ENCODE measurements at places on chromosomes 16 and 17.

- DNase-seq, result no peak
These were observed 5.4 kb downstream of the VASN start for GRCh38 chr16:4376893-4377572.

- DNase-seq, result peak; percentile 25
These were observed 8.9 kb upstream of the ZNF200 start for GRCh38 chr16:3243882-3244281.

GRCh38 chr17:17035490-17035889 is 6.8 kb upstream of the MPRIP start:
- no peak for DNase-seq

DNA sequence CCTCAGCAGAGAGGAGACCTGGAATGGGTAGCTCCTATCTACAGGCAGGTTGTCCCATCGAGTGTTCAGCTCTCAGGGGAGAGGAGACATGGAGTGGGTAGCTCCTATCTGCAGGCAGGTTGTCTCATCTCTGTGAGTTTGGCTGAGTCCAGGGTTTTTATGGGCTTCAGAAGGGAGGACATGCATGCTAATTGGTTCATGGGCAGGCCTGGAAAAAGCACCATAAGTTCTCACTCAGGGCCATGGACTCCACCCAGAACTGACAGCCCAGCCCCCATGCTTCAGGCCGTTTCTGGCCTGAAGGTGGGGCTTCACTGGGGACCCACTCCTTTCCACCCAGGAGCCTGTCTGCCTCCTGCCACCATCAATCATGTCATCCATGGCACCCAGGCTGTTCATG is 84.0 kb downstream of the CYB561 start:
- no peak for DNase-seq

DNA sequence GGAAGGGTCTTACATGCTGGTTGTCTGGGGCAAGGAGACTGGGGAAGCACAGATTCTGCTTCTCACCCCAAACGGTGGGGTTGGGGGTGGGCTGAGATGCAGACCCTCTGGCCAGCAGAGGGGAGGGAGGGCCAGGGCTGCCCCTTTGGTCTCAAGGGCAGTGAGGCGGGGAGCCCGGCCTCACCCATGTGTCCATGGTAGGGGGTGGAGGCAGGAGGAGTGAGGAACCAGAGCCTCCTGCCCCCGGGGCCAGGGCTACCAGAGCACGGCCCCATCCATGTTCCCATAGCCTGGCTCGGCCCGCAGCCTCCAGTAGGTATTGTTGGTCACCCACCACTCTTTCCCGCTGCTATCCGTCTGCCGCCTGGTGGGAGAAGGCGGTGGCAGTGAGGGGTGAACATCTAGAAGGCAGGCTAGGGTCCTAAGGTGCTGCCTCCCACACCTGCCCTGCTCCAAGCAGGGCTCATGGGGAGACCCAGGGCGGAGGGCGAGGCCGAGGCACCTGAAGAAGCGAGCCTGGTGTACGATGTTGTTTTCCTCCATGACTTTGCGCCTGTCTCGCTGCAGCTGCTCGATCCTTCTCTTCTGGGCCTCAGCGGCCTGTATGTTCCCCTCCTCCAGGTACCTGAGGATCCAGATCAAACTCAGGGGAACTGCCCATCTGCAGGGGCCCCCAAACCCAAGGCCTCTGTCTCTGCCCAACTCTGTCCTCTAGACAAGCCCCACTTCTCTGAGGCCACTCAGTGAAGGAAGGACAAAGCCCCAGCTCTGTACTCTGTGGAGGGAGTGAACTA is 13.4 kb downstream of the OSBPL7 start:
- no peak for DNase-seq

DNA sequence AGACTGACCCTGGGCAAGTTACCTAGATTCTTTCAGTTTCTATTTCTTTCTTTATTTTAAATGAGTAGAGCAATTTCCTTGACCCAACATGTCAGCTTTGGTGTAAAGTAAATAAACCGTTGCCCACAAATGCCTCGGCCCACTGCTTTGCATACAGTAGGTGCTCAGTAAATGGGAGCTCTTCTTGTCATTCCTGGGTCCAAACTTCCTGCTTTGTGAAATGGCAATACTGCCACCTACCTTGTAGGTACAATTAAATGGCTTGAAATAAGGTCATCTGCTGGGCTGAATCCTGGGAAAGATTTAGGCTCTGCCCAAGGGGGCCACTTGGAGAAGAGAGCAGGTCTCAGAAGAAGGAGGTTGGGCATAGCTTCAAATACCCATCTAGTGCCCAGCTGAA is 253.0 kb downstream of the HS3ST3B1 start:
- DNase-seq, result no peak

- no peak for DNase-seq
These were observed 34.6 kb downstream of the RGS9 start for GRCh38 chr17:65171752-65172151.

DNA sequence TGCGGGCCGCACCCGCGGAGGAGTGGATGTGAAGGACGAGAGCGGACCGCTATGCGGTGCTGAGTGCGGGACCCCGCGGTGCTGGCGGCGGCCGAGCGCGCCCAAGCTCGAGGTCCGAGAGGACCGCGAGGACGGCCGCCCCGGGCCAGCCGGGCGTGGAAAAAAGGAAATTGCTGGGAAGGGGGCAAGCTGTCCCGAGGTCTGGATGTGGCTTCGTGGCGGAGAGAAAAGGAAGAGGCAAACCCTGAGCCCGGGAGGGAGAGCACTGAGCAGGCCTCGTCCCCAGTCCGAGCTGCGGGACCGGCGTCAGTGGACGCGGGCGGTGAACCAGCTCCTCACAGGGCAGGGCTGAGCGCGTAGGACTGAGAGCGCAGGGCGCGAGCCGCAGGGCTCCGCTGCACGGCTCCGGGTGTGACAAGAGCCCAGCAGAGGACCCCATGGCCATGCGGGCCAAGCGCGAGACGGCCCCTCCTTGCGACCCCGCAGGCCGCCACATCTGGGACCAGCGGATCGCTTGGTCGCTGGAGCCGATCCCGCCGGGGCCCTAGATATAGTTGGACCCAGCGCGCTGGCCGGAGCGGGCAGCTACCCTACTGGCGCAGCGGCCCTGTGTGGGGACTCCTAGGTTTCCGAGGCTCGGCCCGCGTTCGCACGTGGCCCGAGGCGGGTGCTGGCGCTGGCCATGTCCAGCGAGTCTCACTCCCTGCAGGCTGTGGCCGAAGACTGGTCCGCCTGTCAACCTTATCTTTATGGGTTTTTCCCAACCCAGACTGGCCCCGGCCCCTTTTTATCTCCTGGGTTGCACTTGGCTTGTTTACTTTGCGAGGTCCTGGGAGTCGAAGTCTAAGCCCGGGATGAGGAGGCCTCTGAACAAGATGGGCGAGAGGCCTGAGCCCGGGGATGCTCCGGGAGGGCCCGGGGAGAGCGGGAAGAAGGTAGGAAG is 2.4 kb downstream of the TBX4 start:
- DNase-seq, result no peak

DNA sequence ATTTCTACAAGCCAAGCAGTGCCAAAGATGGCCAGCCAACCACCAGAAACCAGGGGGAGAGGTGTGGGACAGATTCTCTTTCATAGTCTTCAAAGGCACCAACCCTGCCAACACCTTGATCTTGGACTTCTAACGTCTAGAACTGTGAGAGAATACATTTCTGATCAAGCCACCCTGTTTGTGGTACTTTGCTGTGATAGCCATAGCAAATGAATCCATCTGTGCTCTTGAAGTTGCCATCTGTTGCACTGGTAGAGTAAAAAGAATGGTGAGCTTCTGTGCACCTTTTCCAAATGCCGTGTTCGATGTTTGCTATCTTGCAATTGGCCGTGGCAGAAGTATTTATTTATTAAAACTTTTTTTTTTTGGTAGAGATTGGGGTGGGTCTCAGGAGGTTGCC is 16.7 kb upstream of the ADGRG1 start:
- no peak for DNase-seq

- no peak for DNase-seq
These were observed 31.8 kb upstream of the N4BP1 start for GRCh38 chr16:48641770-48642169.

DNA sequence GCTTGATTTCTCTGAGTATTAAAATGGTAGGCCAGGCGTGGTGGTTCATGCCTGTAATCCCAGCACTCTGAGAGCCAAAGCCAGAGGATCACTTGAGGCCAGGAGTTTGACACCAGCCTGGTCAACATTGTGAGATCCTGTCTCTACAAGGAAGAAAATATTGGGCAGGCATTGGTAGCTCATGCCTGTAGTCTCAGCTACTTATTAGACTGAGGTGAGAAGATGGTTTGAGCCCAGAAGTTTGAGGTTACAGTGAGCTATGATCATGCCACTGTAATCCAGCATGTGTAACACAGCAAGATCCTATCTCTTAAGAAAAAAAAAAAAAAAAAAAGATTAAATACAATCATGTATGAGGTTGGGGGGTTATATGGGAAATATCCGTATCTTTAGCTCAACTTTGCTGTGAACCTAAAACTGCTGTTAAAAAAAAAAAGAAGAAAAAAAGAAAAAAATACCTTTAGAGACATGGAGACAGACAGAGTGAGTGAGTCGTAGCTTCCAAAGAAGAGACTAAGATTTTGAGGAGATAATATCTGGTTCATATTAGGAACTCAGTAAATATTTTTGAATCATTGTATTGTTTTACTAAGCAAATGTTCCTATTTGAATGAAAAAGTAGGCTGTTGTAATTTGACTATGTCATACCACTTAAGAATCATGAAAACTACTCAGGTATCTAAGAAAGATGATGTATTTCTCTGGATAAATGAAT is 325.7 kb upstream of the TBX2 start:
- DNase-seq, result peak; percentile 32

DNA sequence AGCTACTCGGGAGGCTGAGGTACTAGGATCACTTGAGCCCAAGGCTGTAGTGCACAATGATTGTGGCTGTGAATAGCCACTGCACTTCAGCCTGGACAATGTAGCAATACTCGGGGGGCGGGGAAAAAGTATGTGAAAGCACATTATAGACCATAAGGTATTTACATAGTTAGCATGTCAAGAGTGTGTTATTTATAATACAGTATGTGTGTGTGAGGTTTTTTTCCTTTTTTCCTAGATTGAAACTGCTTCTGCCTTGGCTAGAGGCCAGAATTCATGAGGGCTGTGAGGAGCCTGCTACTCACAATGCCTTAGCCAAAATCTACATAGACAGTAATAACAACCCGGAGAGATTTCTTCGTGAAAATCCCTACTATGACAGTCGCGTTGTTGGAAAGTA is 30.5 kb downstream of the PTRH2 start:
- DNase-seq, result no peak

GRCh38 chr16:2777903-2778629 is 986 bp upstream of the ELOB start:
- no peak for DNase-seq

DNA sequence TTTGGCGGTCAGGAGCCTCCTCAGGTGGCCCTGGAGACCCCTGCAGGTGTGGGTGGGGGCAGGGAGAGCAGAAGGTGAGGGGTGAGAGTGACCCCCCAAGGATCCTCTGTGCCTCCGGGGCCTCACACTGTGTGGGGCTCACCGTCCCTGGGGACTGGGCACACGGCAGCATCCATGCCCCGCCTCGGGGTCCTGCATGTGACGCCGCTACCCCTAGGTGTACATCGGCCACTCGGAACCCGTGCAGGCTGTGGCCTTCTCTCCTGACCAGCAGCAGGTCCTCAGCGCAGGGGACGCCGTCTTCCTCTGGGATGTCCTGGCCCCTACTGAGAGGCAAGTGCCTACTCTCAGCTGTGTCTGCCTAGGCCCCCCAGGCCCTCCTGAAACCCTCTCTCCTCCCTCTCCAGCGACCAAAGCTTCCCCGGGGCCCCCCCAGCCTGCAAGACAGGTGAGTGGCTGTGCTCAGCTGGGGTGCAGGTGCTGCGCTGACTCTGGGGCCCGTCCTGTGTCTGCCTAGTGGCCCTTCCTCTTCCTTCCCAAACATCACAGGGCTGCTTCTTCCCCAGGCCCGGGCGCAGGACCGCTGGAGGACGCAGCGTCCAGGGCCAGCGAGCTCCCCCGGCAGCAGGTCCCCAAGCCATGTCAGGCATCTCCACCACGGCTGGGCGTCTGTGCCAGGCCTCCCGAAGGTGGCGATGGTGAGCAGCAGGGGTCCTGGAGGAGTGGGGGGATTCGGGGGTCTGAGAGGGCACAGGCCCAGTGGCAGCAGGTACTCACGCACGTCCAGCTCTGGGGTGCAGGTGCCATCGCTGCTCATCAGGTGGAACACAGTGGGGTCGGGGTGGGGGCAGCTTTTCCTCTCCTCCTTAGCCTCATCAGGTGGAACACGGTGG is 9.0 kb upstream of the RHOT2 start:
- DNase-seq, result no peak

DNA sequence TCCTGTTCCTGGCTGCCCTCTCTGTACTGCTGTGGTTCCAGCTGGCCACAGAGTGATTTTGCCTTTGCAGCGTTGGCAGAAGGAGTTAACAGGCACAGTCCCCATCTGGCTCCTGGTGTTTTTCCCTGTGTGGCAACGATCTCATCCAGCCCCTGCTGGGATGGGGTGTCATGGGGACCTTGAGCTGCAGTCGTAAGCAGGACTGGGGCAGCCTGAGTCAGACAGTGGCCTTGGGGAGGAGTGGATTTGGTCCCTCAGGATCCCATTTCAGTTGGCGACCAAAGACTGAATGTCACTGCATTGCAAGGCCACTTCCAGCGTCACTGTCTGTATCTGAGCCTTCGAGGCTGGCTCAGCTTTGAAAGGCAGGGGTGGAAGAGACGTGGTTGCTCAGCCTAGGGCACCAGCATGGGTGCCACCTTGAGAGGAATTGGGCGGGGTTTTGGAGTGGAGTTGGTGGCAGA is 11.9 kb downstream of the TMEM94 start:
- no peak for DNase-seq

GRCh38 chr16:58086381-58087208 is 42.6 kb downstream of the CFAP20 start:
- DNase-seq, result no peak
